ENCODE measurements at places on chromosomes 16 and 17.

GRCh38 chr16:5354645-5355044 is 257.1 kb upstream of the EEF2KMT start:
- no peak for DNase-seq

DNA sequence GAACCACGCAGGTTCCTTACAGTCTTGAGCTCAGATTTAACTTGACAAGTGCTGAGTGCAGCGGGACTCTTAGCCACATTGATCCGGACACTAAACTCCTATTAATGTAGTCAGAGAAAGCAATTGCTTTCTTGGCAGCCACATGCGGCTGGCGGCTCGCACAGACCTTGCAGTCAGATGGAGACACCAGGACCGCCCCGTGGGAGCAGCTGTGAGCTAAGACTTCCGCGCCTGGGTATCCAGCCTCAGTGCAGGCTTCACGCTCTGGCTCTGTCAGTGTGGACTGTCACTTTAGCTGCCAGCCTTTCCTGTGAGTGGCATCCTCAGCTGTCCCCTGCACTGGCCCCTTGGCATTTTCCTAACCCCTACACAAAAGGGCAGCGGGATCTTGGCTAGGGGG is 80.9 kb upstream of the NLRP1 start:
- no peak for DNase-seq

DNA sequence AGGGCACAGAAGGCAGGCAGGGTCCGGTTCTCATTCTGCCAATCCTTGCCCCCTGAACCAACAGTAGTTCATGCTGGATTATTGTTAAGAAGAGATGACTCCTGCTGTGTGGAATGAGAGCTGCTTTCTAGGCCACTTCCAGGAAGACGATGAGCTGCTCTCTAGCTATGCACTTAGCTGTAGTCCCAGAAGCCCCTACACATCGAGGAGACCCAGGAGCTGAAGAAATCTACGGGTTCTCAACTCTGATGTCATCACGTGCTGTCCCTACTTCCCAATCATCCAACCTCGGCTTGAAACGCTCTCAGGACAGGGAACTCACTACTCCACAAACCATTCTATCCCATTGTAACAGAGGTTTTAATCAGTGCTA is 29.0 kb upstream of the EMP2 start:
- DNase-seq: peak; percentile 47

GRCh38 chr16:24686678-24687077 is 42.8 kb upstream of the TNRC6A start:
- DNase-seq: no peak

DNA sequence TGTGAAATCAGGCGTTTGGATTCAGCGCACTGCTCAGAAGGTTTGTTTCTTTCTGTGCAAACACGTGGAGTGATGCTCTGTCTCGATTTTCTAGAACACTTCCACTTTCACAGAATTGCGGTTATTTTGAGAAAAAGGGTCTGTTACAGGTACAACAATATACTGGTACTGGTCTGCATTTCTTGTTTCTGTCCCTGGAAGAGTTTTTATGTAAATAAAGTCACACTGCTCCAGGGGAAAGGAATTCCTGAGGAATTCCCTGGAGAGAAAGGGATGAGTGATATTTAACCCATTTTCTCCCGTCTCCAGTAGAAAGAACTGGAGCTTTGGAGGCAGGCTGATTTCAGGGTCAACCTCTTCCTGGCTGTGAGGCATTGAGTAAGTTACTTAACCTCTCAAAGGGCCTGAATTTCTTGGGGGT is 16.2 kb upstream of the RMI2 start:
- DNase-seq: peak; percentile 40

GRCh38 chr17:43615330-43616028 is 46.2 kb downstream of the MEOX1 start:
- DNase-seq: no peak

- no peak for DNase-seq
Observed at GRCh38 chr16:878072-878784, 77.7 kb upstream of the GNG13 start.

DNA sequence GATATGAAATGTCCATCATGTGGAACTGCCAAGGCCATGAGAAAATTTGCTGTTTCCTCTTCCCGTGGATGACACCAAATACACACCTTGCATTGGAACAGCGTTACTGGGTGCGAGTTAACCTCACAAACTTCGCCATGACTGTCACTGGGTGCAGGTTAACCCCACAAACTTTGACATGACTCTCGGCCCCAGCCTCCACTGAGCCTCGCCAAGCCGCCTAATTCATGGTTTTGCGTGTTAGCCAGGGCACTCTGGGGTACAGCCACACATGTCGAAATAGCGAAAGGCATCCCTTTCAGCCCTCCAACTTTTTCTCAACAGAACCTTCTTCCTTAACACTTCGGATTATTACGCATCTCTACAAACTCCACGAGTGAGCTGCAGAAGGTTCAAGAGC is 10.6 kb upstream of the KCTD5 start:
- no peak for DNase-seq

GRCh38 chr17:65864394-65864793 is 302.9 kb upstream of the AXIN2 start:
- no peak for DNase-seq

- no peak for DNase-seq
Observed at GRCh38 chr17:17082878-17083277, 40.6 kb downstream of the MPRIP start.

DNA sequence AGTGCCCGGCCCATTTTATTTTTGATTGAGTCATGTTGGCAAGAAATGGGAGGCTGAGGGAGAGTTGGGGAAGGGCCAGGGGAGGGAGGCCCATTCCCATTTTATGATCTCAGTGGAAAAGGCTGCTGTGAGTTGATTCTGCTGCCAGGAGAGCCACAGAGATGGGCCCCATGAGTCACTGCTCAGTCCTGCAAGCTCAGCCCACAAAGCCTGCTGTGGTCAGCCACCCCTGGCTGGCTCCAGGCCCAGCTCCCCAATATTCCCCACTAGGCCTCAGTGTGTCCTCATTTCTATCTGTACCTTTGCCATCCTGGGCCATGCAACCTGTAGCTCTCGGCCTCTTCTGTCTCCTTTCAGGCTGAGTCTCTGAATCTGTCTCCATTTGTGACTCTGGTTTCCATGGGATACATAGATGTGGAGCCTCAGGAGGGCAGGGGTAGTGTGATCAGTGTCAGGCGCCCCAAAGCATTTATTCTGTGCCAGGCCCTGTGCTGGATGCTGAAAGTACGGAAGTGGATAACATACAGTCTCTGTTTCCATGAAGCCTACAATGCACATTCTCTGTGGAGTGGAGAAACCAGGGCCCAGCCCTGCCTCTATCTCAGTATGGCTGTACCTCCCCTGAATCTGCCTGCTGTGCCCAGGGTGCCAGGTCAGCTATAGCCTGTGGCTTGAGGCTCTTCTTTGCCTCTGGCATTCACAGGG is 1.9 kb upstream of the PLEKHG4 start:
- DNase-seq: peak; percentile 99

DNA sequence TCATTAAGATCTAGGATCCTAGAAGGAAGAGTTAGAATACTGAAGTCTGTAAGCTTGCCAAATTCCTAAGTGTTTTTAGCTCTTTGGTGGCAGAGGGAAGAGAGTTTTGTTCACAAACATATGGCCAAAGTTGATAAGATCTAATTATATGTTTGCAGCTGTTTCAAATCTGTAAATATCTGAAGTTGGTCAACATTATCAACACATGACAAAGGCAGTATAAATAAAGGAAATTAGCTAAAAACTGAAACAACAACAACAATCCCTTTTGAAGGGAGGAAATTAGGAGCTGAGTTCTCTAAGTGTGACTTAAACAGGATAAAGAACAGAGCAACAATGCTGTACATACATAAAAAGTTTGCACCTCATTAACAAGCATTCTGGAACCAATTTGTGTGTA is 208.7 kb downstream of the KCNJ2 start:
- DNase-seq: no peak

DNA sequence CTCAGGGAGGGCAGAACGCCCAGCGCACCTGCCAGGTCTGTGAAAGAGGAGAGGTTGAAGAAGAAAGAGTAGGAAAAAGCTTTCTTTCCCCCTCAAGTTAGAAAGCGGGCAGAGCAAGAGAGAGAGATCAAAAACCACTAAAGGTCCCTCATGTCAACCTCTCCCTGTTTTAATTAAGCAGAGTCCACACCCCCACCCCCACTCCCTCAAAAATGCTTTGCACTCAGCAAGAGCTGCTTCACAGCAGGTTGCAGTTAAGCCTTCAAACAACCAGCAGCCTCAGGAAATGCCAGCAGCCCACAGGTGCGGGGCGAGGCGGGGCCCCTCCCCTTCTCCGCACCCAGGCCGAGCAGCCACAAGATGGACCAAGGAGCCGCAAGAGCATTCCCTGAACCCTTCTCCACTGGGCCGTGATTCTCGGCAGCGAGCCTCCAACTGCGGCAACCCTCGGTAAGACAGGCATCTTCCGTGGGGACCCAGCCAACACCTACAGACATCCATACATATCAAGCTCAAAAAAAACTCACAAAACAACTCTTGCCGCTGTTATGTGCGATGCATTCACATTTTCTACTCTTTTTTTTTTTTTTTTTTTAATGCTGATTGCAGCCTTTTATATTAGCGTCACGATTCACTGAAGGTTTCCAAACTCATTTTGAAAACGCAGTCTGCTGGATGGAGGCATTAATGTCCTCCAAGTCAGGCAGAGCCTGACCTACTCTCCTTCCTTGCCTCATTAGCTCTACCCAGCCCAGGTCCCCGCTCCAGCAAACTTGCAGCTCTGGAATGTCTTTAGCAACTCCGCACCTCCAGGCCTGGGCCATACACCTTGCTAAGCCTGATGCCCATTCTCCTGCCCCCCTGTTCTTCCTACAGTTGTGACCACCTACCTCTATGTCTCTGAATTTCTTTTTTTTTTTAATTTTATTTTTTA is 66.1 kb downstream of the AXIN2 start:
- no peak for DNase-seq

DNA sequence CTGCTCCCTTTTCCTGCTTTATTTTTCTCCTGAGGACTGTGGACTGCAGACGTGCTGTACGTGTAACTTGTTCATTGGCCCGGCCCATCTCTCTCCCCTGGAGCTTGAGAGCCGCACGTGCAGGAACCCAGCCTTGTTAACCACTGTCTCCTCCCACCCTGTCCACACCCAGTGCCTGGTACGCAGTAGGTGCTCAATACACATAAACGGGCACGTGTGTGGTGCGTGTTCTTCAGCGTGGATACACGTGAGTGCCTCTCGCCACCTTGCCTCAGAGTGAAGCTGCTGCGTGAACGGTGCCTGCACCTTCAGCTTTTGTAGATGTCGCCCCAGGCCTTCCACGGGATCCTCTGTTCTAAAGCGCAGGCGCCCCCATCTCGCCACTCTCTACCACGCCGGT is 96.3 kb upstream of the CHMP6 start:
- DNase-seq: no peak
